ENCODE measurements at places on chromosomes 4 and X.

GRCh38 chr4:55312489-55313101 lies 33.4 kb upstream of the SRD5A3 start:
- DNase-seq = peak; percentile 7

DNA sequence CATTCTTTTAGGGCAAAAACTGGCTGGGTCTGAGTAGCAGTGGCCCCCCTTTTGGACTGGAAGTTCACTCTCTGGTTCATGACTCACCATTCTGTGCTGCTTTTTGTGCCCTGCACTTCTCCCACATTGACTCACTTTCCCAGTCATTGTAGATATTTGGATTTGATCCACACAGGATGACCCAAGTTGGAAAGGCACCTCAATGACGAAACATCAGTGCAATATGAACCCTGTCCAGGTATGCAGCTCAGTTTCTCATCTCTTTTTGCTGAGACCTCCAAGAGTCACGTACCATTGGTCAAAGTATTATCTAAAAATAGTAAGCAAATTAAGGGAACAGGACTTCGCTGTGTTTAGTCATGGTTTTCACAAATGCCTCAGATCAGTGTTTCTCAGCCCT lies 92.7 kb downstream of the CBLL2 start:
- DNase-seq = no peak

DNA sequence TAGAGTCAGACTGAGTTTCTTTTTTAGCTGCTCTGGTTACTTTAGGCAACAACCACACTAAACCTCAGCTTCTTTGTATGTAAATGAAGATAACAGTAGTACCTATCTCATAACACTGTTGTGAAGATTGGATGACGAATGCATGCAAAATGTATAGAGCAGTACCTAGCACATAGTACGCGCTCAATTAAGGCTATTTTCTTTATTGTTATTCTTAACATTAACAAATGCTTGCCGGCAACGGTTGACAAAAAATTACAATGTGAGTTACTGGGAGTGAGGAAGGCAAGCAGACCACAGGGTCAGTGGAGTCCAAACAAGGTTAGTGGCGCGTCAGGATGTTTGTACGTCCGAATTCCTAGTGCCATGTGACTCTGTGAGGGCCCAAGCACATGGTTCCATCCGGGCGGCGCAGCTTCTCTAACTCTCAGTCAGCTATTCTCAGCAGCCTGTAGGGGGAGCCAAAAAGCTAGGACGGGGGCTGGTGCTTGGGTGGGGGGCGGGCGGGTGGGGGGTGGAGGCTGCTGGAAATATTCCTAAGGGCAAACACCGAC lies 821 bp upstream of the NALF2 start:
- no peak for DNase-seq

- no peak for DNase-seq
These were observed 18.0 kb downstream of the SPINK2 start for GRCh38 chr4:56803471-56803870.

- DNase-seq = no peak
These were observed 79.5 kb downstream of the SPRY1 start for GRCh38 chr4:123476089-123476488.

- DNase-seq = no peak
These were observed 29.4 kb downstream of the DTHD1 start for GRCh38 chr4:36310793-36311192.

DNA sequence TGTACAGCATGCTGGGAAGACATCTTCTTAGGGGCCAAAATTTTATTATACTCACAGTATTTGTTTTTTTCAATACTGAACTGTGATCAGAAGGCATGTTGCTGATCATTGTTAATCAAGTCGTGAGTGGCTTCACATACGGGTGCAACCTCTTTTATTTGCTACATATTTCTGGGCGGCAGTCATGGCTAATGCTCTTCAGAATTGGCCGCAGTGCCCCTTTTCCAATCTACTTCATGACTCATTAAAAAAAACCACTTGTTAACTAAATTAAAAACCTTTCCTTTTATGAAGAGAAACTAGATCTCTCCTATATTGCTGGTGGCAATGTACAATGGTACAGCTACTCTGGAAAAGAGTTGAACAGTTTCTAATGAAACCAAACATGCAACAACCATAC lies 101.5 kb upstream of the C1GALT1C1 start:
- DNase-seq = no peak

GRCh38 chr4:58360354-58361133 lies 1250.4 kb upstream of the IGFBP7 start:
- DNase-seq = no peak

GRCh38 chr4:102455750-102456149 lies 45.4 kb upstream of the NFKB1 start:
- no peak for DNase-seq

GRCh38 chr4:112637552-112637866 lies 566 bp downstream of the LARP7 start:
- no peak for DNase-seq

GRCh38 chr4:133483600-133484246 lies 334.6 kb downstream of the PCDH10 start:
- no peak for DNase-seq

DNA sequence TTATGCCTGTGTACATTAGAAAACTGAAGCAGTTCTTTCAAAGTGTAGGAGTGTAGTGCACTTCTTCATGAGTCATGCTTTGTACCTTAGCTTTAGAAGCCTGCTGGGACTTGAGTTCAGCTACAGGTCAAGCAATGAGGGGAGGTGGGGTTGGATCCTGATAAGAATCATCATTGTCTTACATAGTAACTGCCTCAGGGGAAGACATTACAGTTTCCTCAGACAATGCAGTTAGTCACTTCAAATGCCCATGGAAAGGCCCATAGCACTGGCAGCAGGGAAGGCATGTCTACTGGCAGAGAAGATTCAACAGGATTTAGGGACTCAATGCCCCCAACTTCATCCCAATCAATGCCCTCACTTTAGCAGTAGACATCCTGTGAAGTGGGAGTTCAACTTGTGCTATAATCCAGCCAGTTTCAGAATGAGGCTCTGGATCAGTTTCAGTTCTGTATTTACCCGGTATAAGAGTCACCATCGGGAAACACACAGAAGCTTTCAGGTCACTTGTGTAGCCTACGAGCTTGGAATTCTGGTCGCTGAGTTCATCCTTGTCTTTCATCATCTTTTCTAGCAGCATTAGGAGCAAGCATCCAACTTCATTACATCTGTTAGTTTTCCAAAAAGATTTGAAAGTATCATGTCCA lies 1216.5 kb downstream of the RAPGEF2 start:
- no peak for DNase-seq

GRCh38 chrX:74023203-74023602 lies 280.8 kb upstream of the ZCCHC13 start:
- DNase-seq = no peak

DNA sequence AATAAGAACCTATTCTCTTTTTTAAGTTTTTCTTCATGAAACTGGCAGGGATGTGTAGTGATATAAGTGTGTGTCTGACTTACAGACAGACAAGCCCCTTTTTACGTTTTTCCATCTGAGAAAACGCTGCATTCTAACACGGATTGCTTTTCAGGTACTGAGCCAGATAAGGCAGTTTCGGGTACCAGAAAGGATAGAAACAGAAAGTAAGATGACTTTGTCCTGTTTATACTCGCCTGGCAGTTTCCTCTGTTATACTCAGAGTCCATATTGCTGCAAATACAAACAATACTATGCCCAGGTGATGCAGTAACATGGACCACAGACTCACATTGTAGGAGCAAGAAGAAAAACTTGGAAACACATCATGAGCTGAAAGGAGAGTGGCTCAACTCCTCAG lies 2320.6 kb upstream of the AGA start:
- no peak for DNase-seq

- DNase-seq = no peak
These were observed 155.6 kb downstream of the HNRNPD start for GRCh38 chr4:82217986-82218715.

DNA sequence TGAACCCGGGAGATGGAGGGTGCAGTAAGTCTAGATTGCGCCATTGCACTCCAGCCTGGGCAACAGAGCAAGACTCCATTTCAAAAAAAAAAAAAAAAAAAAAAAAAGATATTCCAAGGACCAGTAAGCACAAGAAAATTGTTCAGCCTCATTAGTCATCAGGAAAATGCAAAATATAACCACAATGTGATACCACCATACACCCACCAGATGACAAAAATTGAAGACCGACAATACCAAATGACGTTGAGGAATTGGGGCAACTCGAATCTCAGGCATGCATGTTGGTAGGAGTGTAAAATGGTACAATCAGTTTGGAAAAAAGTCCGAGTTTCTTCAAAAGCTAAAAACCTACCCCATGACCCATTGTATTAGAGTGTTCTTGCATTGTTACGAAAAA lies 130.2 kb upstream of the FAM9B start:
- no peak for DNase-seq

GRCh38 chrX:10233696-10234095 lies 76.9 kb downstream of the CLCN4 start:
- DNase-seq = no peak

- DNase-seq = no peak
These were observed 67.3 kb upstream of the HHIP start for GRCh38 chr4:144578681-144579080.

DNA sequence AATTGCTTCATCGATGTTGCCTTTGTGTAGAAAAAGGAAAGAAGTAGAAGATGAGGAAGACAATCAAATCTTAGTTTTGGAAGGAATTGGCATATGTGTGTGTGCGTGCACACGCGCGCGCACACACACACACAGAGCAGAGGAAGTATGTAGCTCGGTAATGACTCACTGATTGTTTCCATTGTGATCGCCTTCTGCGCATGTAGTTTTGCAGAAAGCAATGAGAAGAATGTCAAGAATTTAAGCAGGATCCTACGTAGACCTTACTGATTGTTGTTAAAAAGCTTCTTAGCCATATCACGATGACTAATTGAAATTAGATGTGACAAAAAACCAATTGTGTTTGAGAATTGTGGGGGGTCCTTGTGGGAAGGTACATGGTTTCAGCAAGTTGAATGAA lies 12.8 kb upstream of the LIMCH1 start:
- no peak for DNase-seq

DNA sequence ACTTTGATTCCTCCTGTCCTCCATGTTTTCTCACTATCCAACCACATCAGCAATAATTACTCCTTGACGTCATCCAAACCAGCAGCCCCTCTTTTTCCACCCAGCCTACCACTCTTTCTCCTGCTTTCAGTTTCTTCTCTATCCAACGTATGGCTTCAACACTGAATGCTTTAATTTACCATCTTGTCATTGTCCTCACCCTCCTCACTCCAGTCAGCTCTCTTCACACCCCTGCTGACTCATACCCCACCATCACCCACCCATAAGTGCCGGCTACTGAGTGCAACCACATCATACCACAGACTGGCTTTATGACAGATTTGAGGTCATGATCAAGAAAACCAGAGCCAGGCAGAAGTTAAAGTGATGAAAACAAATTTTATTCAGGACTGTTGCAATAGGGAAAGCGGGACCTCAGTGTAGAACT lies 9.8 kb upstream of the ANXA5 start:
- DNase-seq = peak; percentile 59

DNA sequence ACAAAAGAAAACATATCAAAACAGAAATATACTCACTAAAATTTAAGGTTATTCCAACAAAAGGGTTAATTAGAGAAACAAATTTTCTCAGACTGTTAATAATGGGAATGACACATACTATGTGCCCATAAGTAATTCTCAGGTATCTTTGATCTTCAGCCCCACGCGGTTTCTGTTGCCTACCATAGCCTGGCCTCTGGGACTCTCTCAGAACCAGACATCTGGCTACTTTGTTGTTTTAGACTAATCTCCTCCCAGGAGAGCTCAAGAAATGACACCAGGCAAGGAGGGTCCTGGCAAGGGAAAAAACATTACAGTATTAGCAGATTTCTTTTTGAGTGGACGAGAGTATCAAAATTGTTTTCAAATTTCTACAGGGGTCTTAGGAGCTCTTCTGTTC lies 43.7 kb downstream of the SLC10A7 start:
- DNase-seq = no peak

GRCh38 chrX:17104433-17104832 lies 158.0 kb downstream of the REPS2 start:
- DNase-seq = no peak

GRCh38 chrX:106726485-106727437 lies at the start of gene RNF128:
Gene RNF128, plus strand, starts transcription at chrX:106726701. Its CDS starts 213 bp downstream, at chrX:106726914.
- no peak for DNase-seq

DNA sequence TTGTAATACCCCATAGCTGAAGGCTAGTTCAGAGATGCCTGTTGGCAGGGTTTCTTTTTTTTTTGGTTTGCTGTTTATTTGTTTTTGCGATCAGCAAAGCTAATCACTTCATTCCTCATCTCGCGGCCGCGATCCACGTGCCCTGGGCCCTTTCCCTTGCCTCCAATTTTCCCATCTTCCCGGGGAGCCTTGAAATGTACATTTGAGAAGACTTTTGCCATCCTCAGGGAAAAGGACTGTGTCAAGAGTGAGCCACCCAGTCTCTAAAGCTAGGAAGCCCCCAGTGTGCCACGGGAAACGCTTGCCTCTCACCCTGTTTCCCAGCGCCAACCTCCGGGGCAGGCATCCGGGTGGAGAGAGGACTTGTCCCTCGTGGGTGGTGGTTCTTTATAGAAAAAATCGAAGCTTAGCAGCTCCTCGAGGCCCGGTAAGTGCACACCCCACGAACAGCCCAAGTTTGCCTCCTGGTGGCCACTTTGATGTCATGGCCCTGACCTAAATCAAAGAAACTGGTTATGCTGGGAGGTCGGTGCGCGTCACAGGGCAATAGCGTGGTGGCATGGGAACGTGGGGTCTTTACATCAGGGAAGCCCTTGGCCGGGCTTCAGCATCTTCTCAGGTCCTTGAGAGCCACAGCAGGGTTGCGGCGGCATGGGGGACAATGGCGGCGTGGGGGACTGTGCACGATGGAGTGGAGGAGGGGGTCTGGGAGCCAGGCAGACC lies 42.0 kb downstream of the MAP7D3 start:
- DNase-seq = peak; percentile 17

DNA sequence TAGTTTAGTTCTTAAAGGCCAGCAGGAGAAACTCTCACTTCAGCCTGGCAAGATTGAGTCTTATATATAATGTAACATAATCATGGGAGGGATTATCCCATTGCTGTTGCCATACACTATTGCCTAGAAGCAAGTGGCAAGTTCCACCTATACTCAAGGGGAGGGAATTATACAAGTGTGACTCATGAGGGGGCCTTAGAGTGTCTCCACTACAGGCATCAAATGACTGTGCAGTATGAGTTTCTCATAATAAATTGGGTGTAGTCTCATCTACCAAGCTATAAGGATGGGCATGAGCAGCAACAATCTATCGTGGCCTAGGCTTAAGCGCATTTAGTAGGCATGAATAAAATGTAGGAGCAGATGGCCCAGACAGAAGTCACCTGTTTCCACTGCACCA lies 89.1 kb upstream of the C1GALT1C1 start:
- DNase-seq = no peak

DNA sequence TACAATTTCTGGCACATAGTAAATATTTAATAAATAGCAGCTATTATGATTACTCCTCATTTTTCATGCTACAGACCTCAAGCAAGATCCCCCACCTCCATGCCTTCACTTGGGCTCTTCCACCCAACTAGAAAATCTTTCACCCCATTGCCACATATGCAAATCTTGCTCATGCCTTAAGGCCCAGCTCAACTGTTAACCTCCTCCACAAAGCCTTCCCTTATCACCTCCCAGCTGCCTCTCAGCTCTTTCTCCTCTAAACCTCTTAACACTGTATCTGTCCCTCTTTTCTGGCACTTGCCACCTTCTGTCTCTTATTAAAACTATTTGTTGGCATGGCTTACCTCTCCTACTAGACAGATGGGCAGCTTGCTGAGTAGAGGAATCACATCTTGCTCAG lies 51.5 kb downstream of the PJA1 start:
- DNase-seq = no peak
